Hair follicle dermal papilla cell (primary cell): ENCODE measurements at places on chromosomes 13 and 19. TPM values are rescaled to one million over a fixed set of nuclear protein-coding genes. Genes with fewer than 3 reads are reported as not detected.

The FAM216B gene
- total RNA-seq, result not detected in 2 replicates

The DZIP1 gene
- 49.5 and 57.3 TPM in 2 replicates for total RNA-seq

The FFAR1 gene
- not detected in 2 replicates for total RNA-seq

The ZNF625 gene
- total RNA-seq, result 9.2 and 9.4 TPM in 2 replicates

The CNFN gene
- total RNA-seq, result not detected in 2 replicates

The ZNF808 gene
- 16.8 and 20.9 TPM in 2 replicates for total RNA-seq

The PSG3 gene
- total RNA-seq, result not detected in 2 replicates

The INSR gene
- total RNA-seq, result 23.4 and 36.7 TPM in 2 replicates

The FAAP24 gene
- total RNA-seq, result 2.4 and 2.9 TPM in 2 replicates

The CD33 gene
- not detected in 2 replicates for total RNA-seq

The DAND5 gene
- total RNA-seq, result 0.65 and 0.85 TPM in 2 replicates

The CEACAM3 gene
- total RNA-seq, result not detected in 2 replicates

The F7 gene
- total RNA-seq, result under 0.01 and 0.12 TPM in 2 replicates

The IRGC gene
- total RNA-seq, result not detected in 2 replicates

The PRR19 gene
- total RNA-seq, result 0.32 and 0.49 TPM in 2 replicates

The SWSAP1 gene
- 0.97 TPM in 2 replicates for total RNA-seq

The SHISA2 gene
- total RNA-seq, result 0.12 TPM in 1 of 2 replicates, not detected in the other

The RGL3 gene
- total RNA-seq, result 0.16 and 1.6 TPM in 2 replicates

The AMER2 gene
- not detected in 2 replicates for total RNA-seq

The B3GNT8 gene
- 5.8 TPM in 2 replicates for total RNA-seq

The GAPDHS gene
- not detected in 2 replicates for total RNA-seq

The SHANK1 gene
- 10.4 and 14.0 TPM in 2 replicates for total RNA-seq

The C19orf67 gene
- total RNA-seq, result not detected in 2 replicates

The MAB21L1 gene
- 1.5 and 6.0 TPM in 2 replicates for total RNA-seq

The SELENOV gene
- not detected in 2 replicates for total RNA-seq

The OVOL3 gene
- not detected in 2 replicates for total RNA-seq

The CCNE1 gene
- total RNA-seq, result 4.6 and 4.7 TPM in 2 replicates

The ZNF98 gene
- total RNA-seq, result not detected in 2 replicates

The S1PR4 gene
- not detected in 2 replicates for total RNA-seq

The NR1H2 gene
- total RNA-seq, result 69.3 and 72.4 TPM in 2 replicates

The CDX2 gene
- total RNA-seq, result not detected in 2 replicates

The TMEM38A gene
- 0.97 and 1.3 TPM in 2 replicates for total RNA-seq

The ZNF415 gene
- 8.4 and 11.2 TPM in 2 replicates for total RNA-seq

The TMEM150B gene
- total RNA-seq, result not detected in 2 replicates

The PLVAP gene
- under 0.01 TPM in 1 of 2 replicates, not detected in the other for total RNA-seq

The IFNL3 gene
- not detected in 2 replicates for total RNA-seq

The MUC16 gene
- not detected in 2 replicates for total RNA-seq

The GPC5 gene
- 0.12 and 0.65 TPM in 2 replicates for total RNA-seq

The GFY gene
- total RNA-seq, result not detected in 2 replicates

The ALOX5AP gene
- total RNA-seq, result not detected in 2 replicates

The NAPA gene
- total RNA-seq, result 81.9 and 117 TPM in 2 replicates

The PTH2 gene
- not detected in 2 replicates for total RNA-seq

The LIN7B gene
- 5.2 and 6.0 TPM in 2 replicates for total RNA-seq

The MAU2 gene
- total RNA-seq, result 56.7 and 65.2 TPM in 2 replicates

The CYP4F11 gene
- not detected in 2 replicates for total RNA-seq

The MVB12A gene
- 57.9 and 68.2 TPM in 2 replicates for total RNA-seq

The ZFP28 gene
- total RNA-seq, result 13.5 and 14.1 TPM in 2 replicates

The TGFB1 gene
- total RNA-seq, result 16.2 and 17.5 TPM in 2 replicates

The KANK3 gene
- total RNA-seq, result 0.16 and 0.61 TPM in 2 replicates

The GRIK5 gene
- total RNA-seq, result 0.12 and 0.32 TPM in 2 replicates

The TMEM221 gene
- total RNA-seq, result 0.12 TPM in 1 of 2 replicates, not detected in the other

The CAMSAP3 gene
- total RNA-seq, result not detected in 2 replicates

The ZNF382 gene
- 12.9 and 16.6 TPM in 2 replicates for total RNA-seq

The VN1R4 gene
- not detected in 2 replicates for total RNA-seq

The TTYH1 gene
- total RNA-seq, result not detected in 2 replicates

The TMEM255B gene
- total RNA-seq, result 0.49 and 0.73 TPM in 2 replicates

The FPR2 gene
- total RNA-seq, result not detected in 2 replicates

The CPT1C gene
- 18.2 and 20.4 TPM in 2 replicates for total RNA-seq
